ENCODE measurements at places on chromosomes 7 and 10.
A peak's percentile ranks its signal among the peaks of the same experiment; 100 is the strongest.

DNA sequence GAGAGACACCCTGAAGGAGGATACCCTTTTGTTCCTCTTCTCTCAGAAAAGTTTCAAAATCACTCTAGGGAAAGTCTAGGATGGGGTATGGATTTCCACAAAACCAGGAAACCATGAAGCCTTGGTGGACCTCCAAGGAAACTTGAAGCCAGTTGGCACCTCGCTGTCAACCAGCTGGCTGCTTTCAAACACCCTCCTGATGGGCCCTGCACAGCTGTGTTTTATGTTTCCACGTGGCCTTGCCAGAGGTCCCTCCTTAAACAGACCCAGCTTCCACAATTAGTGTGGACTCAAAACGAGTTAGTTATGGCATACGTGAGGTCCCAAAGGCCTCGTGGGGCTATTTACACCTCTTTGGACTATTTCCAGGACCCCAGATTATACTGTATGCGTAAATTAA is 5.9 kb downstream of the PPP1R3A start:
- no peak for DNase-seq

DNA sequence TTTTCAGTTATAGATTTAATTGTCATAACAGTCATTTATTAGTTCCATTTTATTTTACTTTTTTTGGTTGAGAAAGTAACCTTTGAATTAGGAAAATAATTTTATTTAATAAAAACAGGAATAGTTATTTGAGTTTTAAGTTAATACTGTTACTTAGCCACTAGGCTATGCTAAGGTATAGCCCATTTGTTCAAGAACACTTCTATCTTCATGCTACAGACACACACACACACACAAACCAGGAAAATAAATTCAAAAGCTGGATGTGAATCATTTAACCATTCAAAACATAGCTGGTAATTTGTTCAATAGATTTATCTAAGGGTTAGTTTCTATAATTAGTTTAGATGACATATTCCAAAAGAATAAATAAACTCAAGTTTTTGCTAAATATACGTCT is 148.4 kb downstream of the RNF133 start:
- no peak for DNase-seq

DNA sequence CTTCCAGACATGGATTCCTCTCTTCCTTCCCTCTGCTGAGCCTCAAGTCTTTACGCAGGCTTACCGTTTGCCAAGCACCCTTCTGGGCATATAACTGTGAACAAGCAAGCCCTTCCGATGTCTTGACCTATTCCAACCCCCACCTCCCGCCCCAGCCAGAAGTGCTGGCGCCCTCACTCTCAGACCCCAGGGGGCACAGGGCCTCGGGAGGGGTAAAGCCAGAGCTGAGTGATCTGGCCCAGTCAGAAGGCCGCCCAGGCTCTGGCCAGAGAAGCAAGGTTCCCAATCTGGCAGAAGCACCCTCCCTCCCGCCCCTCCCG is 1.2 kb downstream of the PRRT4 start:
- no peak for DNase-seq

GRCh38 chr10:21334891-21335696 is 190.4 kb downstream of the SKIDA1 start:
- DNase-seq, result no peak

DNA sequence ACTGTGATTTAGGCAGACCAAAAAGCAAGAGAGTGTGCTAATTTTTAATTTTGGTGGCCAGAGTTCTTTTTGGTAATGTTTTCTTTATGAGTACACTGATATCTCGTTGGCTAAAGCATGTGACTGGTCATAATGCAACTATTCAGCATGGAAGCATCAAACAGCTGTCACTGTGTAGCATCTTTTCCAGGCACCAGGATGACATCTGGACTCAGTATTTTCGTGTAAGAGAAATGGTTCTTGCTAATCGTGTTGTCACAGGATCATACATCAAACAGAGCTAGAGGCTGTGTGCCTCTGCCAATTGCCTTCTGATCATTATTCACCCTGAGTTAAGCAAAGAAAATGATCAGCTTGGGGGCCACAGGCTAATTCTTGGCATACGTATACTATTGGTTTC is 118.9 kb downstream of the SND1 start:
- no peak for DNase-seq

- DNase-seq, result no peak
These were observed 10.8 kb upstream of the PVRIG start for GRCh38 chr7:100208911-100209408.

DNA sequence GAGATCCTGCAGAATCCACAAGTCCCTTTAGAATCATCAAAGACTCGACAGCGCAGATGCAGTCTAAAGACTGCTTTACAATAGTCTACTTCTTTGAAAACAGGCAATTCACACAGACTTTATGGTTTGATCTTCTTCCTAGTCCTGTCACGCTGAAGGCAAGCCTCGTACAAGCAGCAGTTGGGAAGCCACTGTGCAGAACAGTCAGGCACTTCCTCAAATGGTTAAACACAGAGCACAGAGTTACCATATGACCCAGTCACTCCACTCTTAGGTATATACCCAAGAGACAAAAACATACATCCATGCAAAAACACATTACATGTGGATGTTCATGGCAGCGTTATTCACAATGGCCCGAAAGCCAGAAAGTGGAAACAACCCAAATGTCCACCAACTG is 41.4 kb downstream of the LRRC20 start:
- no peak for DNase-seq

DNA sequence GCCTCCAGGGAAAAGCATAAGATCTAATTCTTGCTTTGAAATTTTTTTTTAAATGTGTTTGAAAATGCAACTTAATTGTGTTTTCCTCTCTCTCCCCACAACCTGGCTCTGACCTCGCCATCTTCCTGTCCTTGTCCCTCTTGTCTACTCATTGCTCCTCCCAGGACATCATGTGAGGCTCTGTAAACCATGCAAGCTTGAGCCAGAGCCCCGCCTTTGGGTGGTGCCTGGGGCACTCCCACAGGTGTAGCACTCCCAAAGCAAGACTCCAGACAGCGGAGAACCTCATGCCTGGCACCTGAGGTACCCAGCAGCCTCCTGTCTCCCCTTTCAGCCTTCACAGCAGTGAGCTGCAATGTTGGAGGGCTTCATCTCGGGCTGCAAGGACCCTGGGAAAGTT is 9.8 kb upstream of the CDHR1 start:
- DNase-seq, result no peak

- no peak for DNase-seq
These were observed 28.4 kb downstream of the TMEM130 start for GRCh38 chr7:98841179-98841997.

- DNase-seq, result no peak
These were observed 138.0 kb downstream of the SRPK2 start for GRCh38 chr7:105250706-105251105.

DNA sequence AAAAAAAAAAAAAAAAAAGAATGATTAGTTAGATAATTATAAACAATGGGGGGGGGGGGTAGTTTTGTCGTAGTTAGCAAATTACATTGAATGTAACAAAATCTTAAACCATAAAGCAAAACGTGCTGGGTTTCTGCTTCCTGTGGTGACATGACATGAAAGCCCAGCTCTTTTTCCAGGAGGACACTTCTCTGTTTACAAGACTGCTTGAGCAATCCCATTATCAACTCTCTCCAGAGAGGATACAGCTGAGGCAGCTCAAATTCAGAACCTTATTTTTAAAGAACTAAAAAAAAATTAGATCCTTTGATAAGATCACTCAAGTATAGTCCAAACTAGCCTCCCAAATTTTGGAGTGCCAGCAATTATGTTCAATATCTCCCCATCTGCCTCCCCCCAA is 58.6 kb downstream of the ADRB1 start:
- no peak for DNase-seq

DNA sequence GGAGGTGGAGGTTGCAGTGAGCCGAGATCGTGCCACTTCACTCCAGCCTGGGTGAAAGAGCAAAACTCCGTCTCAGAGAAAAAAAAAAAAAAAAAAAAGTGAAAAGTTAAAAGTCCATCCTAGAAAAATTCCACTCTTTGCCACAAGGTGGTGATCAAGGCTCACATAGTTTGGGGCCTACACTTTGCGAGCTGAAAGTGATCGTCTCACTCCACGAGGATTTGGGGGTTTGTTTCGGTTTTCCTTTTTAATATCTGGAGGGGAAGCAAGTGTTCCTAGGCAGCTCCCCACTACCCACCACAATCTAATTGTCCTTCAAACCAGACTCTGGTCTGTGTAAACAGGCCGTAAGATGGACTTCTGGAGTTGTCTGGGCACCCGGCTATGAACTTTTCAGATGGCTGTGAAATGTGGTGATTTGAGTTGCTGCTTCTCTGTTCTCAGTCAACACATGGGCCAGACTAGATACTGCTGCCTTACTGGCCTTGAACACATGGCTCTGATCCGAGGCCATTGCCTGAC is 27.1 kb downstream of the PRLHR start:
- peak; percentile 10 for DNase-seq

DNA sequence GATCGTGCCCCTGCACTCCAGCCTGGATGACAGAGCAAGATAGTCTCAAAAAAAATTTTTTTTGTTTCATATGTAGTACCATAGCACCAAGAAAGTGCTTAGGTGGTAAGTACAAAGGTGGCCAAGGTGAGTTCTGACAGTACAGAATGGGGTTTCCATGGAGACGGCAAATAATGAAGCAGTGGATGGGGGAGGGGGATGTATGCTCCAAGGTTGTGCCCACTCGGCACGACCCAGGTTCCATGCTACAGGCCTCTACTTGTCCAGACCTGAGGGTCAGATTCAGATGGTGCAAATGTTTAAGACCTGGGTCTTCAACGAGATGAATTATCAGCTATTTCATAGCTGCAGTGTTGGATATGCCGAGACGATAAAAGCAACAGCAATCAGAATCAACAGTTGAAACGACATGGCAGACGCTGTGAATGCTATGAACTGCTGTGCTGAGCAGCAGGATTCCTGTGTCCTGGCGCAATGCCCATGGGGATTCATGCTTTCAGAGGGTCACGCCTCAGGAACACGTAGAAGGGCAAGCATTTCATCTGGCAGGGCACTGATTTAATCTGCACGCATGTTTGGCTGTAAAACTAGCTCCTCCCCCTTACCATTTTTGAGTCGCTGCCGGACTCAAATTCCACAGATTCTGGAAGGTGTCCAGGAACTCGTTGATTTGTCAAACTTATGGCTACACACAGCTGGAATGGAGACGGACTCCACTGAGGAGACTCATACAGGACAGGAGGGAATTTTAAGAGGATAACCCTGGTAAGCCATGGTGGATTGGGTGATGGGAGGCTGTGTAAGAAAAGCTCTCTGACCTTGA is 256.5 kb downstream of the FRMD4A start:
- DNase-seq, result peak; percentile 100

GRCh38 chr7:83984076-83984475 is 210.5 kb downstream of the SEMA3A start:
- DNase-seq, result no peak

DNA sequence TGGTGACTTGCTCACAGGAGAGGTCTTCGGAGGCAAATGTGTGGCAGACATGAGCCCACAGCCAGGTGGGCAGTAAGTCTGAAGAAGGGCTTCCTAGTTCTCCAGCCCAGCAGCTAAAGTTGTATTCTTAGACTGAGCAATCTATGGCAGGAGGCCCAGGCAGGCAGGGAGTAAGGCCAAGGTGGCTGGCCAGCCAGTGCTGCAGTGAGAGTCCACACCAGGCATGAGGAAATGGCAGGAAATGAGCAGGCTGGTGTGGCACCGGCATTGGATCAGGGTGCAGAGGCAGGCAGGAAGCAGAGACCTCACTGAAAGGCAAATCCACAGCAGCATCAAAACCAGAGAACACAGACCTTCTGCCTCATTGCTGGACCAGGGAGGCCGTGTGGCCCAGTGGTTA is 84.6 kb upstream of the PDE1C start:
- DNase-seq, result no peak

GRCh38 chr7:128361411-128362379 is at the start of gene PRRT4:
Gene PRRT4, minus strand, starts transcription at chr7:128361690.
- no peak for DNase-seq

DNA sequence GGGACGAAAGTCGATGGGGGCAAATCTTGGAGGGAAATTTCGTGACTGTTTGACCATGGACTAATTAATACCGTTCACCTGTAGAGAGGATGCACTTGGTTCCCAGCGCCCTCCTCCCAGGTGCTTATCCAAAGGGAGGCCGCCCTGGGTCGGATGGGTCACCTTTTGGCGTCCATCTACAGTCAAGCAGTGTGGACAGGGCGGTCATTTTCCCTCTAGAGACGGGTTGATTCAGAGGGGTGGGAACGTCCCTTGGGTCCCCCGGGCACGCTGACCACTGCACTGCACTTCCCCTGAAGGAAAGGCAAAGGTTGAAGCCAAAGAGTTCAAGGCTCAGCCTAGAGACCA is 2.0 kb downstream of the PRR15 start:
- DNase-seq, result no peak

DNA sequence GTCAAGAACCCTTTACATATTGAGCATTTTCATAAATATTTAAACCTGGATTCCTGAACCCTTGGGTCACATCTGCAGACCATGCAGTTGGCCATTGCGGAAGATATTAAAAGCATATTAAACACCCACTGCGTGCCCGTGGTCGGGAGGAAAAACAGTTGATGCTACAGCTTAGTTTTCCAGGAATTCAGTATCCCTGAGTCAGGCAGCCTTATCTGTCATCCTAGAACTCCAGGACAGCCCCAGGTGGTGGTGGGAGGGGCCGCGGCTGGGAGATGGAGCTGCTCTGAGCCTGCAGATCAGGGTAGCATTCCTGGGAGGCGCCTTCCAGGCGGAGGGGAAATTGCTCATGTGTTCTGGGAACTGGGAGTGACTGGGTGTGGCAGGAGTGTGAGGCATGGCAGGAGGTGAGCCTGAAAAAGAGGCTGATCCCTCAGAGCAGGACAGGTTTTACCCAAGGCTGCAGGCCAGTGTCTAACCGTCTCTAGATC is 222.9 kb upstream of the SH2B2 start:
- peak; percentile 11 for DNase-seq

DNA sequence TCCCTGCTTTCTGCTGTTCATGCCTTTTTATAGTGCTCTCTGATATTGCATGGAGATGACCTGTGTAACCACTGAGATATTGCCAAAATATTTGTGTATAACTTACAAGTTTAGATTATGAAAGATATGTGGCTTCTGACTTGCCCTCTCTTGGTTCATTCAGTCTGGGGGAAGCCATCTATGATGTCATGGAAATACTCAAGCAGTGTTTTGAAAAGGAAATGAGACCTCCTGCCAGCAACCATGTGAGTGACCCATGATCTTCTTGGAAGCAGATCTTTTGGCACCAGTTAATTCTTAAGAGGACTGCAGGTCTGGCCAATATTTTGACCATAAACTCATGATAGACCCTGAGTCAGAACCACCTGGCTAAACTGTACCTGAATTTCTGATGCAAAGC is 183.0 kb downstream of the THSD7A start:
- no peak for DNase-seq

DNA sequence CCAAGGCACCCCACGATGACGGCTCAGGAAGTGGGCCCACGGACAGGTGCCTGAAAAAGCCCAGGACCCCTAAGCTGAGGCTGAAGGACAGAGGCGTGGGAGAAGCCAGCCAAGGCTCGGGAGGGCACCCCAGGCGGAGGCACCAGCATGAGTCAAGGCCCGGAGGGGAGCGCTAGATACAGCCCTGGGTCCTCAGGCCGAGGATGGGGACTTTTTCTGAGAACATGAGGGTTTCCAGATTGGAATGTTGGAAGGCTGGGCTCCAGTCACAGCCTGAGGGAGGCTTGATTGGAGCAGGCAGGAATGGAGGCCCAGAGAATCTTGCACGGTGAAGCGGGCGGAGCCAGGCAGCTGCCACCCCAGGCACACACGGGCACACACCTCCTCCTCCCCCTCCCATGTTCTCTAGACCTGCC is 19.0 kb upstream of the ELFN1 start:
- DNase-seq, result no peak

GRCh38 chr10:96473866-96474265 is 39.9 kb downstream of the TLL2 start:
- DNase-seq, result no peak

GRCh38 chr7:46996972-46997371 is 584.9 kb downstream of the TNS3 start:
- DNase-seq, result no peak
